ENCODE measurements at places on chromosomes 5 and 9.
A peak's percentile ranks its signal among the peaks of the same experiment; 100 is the strongest.

DNA sequence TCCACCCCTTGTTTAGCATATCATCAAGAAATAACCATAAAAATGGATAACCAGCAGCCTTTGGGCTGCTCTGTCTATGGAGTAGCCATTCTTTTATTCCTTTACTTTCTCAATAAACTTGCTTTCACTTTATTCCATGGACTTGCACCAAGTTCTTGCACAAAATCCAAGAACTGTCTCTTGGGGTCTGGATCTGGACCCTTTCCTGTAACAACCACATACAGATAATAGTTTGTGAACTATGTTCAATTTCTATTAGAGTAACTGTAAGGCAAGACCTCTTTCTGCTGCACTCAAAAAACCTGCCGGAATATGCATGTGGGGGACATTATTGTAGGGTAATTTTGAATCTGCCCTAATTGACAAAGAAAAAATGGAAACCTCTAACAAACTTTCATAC, 66.9 kb upstream of the TMEM215 start:
- no peak for DNase-seq

GRCh38 chr5:171872666-171873065, 87.0 kb downstream of the SMIM23 start:
- DNase-seq = no peak

GRCh38 chr5:113062869-113063508, 86.4 kb downstream of the DCP2 start:
- no peak for DNase-seq

DNA sequence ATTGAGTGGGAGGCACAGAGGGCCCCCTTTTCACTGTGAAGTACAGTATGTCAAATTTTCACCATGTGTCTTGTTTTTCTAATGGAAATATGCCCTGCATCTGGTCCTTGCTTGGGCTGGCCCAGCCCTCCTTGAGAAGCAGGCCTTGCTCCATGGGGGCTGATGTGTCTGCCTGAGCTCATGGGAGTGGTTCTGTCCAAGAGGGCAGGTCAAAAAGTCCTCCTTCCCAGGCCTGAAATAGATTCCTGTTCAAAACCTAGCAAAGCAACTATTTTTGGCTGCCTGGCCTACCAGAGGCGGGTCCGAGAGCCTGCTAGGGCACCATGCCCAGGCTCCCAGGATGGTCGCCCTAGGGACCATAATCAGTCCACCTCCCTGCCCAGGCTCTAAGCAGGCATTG, 40.5 kb upstream of the NEURL1B start:
- DNase-seq = no peak

- no peak for DNase-seq
These were observed 7.0 kb downstream of the MSX2 start for GRCh38 chr5:174731214-174732035.

DNA sequence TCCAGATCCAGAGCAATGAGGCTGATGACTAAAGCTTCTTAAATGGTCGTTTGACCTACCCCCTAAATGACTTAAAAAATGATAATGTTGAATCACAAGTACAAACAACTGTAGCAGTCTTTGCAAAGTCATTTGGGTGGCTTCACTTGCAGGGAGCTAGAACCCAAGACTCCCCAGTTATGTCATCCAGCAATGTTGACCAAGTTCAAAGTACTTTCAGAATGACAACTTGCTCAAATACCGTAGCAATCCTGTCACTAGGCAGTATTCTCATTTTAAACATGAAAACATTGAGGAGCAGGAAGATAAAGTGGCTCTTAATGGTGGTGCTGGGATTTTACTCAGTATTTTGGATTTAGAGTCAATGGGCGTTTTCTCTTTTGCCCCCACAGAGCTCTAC, 1217.0 kb upstream of the DMAC1 start:
- no peak for DNase-seq

DNA sequence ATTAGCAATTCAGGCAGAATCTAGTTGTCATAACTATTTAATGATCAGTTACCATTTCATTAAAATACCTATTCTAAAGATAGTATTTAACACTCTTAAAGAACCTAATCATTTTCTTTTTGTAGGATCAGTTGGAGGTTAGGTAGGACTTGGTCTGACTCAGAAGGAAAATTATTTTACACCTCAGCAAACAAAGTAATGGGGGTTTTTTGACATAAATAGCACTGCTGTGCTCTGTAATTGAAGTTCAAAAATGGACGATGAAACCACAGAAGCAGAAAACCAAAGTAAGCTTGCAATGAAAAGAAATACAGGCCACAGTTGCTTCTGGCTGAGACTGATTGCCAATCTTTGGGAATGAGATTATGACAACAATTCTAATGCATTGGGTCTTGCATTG, 187.0 kb upstream of the TRPM3 start:
- DNase-seq = no peak

DNA sequence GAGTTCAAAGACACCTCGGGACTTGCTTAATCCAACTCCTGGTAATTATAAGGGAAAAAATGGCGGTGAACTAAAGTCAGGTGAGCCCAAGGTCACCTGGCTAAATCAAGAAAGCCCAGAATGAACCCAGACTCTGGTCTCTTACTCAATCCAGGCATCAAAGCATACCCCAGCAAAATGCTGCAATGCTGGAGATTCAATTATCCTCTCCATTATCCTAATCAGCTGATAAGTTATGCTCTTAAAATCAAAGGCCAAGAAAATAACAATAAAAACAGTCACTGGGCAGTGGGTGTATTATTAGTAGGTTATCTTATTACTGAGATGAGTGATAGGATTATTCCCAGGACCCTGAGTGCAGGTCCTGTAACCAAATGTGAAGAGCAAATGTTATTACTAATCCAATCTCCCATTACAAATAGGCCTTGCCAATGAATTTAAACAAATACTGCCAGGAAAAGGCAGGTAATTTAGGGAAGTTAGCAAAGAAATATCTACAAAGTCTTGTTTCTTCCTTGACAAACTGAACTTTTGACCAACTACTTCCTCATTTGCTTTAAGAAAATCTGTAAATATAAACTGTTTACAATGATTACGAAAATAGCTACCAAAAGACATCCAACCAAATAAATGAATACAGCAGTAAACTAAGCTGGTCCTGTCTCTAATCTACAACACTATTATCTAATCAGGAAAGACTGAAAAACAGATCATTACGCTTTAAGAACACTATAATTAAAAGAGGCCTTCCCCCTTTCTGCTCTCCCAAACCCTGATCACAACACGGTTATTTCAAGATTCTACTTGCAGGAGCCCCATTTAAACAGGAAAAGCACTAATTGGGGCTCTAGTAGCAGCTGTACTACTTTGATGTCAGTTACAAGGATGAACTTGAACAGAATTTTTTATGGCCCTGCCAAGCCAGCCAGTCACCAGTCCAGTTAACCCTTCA, 103.2 kb downstream of the MED27 start:
- no peak for DNase-seq

DNA sequence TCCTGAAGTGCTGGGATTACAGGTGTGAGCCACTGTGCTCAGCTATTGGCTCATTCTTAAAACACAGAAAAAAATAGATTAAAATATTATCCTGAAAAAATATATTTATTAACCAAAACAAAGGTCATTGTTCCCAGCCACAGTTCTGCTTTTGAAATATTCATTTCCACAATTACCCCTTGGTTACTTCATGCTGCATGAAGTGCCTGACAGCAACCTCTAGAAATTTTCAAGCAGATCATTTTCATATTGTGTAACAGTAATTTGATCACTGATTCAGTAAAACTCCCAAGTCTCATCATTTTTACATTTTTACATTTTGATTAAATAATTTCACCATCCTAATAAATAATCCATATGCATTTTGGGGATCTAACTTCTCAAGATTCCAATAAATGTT, 18.8 kb upstream of the GNAQ start:
- no peak for DNase-seq

GRCh38 chr5:133669472-133669871, 57.1 kb upstream of the FSTL4 start:
- DNase-seq = no peak

- peak; percentile 6 for DNase-seq
These were observed 475.7 kb upstream of the TNC start for GRCh38 chr9:115593587-115594091.

- no peak for DNase-seq
These were observed 3.0 kb downstream of the GRK6 start for GRCh38 chr5:177429248-177430040.

DNA sequence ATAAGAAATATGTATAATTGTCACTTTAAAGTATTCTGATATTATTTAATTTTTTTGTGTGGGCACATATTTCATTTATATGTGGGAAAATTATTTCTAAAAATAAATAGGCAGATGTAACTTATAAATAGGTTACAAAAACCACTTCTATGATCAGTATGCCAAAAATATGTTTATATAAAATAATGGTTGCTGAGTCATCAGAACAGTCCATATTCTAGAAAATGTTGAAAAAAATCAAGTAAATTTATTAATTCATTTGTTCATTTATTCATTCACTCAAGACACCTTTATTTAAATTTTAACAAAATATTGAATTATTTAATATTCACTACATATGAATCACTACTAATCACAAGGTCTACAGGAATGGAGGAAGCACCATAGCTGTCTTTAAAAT, 1387.3 kb upstream of the C9orf72 start:
- DNase-seq = no peak

GRCh38 chr5:139403418-139403786, 487 bp downstream of the SPATA24 start:
- no peak for DNase-seq

- no peak for DNase-seq
These were observed 800 bp upstream of the KCNN2 start for GRCh38 chr5:114360816-114361723.

- DNase-seq = no peak
These were observed 394.5 kb upstream of the EDIL3 start for GRCh38 chr5:84779186-84779585.

DNA sequence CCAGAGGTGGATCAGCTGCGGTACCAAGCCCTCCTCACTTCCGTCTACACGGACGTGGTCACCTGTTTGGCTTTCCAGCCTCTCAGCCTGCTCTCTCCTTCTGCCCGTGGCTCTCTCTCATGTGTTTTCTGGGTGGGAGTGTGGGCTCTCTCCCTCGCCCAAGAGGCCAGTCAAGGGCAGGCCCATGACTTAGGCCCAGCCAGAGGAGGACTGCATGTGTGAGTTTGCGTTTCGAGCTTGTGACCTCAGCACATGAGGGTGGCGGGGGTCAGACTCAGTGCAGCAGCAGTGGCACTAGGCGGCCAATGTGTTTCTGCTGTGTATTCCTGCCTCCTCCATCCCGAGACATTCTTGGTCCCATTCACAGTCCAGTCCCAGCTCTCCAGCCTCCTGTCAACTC, 82.5 kb upstream of the SMIM23 start:
- no peak for DNase-seq

GRCh38 chr9:18909140-18910018, 123.6 kb downstream of the SAXO1 start:
- no peak for DNase-seq

- no peak for DNase-seq
These were observed 183.5 kb downstream of the SNX18 start for GRCh38 chr5:54700986-54701578.

DNA sequence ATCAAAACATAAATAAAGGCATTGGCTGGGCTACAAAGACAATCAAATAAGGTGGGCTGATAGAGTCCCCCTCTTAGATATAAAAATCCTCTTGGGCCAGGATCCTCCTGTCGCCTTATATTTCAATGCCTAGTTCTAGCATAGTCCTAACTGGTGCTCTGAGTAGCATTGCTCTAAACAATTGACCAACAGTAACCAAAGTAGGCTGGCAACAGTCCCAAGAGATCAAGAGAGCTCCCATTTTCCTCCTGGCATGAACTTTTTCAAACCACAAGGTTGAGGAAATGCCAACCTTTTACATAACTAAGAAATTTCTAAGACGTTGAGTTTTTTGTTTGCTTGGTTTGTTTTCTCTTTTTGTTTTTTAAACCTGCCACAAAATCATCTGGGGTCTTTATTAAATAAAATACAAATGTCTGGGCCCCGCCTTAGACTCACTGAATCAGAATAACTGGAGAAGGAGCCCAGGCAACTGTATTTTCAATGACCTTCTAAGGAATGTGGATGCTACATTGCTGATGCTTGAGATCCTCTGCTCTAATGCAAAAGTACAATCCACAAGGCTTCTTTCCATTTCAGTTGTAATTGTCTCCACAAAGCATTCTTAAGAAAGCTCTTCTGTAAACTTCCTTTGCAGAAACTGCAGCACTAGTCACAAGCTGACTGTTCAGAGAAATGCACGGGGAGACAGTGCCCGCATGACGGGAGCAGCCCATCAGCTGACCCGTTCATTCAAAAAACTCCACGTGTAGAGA, 2.9 kb downstream of the SLC45A2 start:
- no peak for DNase-seq

DNA sequence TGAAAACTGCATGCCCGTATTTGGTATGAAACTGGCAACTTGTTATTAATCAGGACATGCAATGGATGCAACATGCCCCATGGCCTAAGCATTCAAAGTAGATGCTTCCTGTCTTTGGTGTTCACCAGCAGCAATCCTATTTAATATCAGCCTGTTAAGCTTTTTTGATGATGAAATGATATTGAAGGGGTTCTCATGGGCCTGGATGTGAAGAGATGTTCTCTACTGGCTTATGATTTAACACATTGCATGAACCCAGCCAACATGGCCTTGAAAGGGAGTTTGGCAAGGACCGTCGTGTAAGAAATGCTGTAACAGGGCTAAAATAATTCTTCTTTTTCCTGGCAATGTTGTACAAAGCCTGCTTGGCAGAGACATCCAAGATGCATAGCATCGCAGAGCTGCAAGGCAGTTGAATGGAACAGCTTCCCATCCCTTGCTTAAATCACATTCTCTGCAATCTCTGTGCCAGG, 111.2 kb downstream of the SMARCA2 start:
- DNase-seq = no peak

DNA sequence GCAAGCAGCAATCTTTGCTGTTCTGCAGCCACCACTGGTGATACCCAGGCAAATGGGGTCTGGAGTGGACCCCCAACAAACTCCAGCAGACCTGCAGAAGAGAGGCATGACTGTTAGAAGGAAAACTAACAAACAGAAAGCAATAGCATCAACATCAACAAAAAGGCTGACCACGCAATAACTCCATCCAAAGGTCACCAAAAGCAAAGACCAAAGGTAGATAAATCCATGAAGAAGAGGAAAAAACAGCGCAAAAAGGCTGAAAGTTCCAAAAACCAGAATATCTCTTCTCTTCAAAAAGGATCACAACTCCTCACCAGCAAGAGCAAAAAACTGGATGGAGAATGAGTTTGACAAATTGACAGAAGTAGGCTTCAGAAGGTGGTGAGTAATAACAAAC, 23.4 kb downstream of the FRMD3 start:
- DNase-seq = no peak

- no peak for DNase-seq
These were observed 2.1 kb upstream of the CAMLG start for GRCh38 chr5:134736173-134736812.

DNA sequence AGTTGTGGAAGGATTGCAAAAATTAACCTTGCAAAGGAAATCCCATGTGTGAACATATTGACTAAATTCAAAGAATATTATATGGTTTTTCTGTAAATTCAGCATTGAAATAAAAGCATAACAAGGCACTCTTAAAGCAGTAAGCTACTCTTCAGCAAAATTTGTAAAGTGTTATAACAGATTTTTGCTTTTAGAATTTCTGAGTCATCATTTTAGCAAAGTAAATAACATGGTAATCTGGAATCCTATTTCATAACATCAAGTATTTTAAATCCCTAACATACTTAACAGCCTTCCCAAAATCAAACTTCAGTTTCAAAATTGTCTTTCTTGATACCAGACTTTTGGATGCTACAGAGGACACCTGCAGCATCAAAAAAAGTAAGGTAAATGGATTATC, 436.0 kb upstream of the CDH9 start:
- no peak for DNase-seq

- no peak for DNase-seq
These were observed 16.8 kb downstream of the SH3RF2 start for GRCh38 chr5:145953202-145953601.
